ENCODE measurements at places on chromosomes 4 and X.
A peak's percentile ranks its signal among the peaks of the same experiment; 100 is the strongest.

GRCh38 chrX:153608806-153609205 is 9.9 kb upstream of the CCNQ start:
- DNase-seq, result no peak

- no peak for DNase-seq
Measured at GRCh38 chr4:76385974-76386373, 35.0 kb downstream of the CCDC158 start.

- DNase-seq, result no peak
Measured at GRCh38 chr4:1031956-1032795, 20.8 kb downstream of the FGFRL1 start.

- DNase-seq, result no peak
Measured at GRCh38 chr4:87540146-87541058, 11.2 kb upstream of the SPARCL1 start.

- no peak for DNase-seq
Measured at GRCh38 chr4:176149680-176150355, 45.6 kb downstream of the SPATA4 start.

GRCh38 chr4:73606465-73606974 is 13.7 kb downstream of the RASSF6 start:
- DNase-seq, result no peak

DNA sequence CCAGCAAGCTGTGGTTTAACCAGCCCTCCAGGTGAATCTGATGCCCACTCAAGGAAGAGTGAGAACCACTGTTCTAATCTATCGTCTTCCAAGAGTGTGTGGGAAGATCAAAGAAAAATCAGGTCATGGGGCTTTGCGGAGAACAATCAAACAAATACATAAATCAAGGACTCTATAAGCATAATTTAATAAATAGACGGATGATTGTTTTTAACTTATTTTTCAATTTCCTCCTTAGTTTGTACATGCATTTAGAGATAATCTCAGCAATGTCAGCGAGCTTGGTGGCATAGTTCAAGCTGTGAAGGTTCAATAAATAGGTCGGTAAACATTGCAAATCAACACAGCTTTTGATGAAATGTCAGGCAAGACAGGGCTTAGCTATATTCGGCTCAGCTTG is 84.9 kb downstream of the DMD start:
- no peak for DNase-seq

GRCh38 chr4:172892300-172892699 is 276.3 kb upstream of the GALNT7 start:
- no peak for DNase-seq

DNA sequence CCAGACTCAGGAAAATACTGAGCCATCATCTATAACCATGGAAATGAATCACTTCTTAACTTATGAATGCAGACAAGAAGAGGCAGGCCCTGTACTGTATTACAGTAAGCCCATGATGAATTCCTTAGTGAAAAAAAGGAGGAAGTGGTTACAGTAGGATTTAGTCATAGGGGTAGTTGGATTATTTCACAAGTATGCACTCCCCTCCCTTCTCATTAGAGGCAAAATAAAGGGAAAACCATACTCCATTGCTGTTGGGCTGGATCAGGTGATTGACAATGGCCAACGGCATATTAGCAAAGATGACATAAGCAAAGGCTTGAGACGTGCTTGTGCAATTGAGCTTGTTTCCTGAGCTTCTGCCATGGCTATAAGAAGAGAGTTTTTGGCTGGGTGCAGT is 181.1 kb upstream of the PRPS2 start:
- peak; percentile 35 for DNase-seq

DNA sequence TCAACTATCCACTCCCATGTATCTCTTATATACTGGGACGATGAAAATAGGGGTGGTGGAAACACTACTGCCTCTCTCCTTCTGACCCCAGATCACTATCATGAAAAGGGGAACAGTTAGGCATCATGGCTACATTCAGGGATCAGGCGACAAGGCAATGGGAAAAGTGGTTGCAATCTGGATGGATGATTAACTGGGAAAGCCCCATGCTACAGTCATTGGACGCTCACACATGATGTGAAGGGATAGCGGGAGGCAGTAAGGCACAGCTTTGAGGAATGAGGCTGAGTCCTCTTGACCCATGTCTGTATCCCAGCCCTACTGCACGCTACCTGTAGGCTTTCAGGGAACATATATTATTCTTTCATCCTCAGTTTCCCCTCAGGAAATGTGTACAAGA is 10.2 kb downstream of the GASK1B start:
- DNase-seq, result no peak

- DNase-seq, result no peak
Measured at GRCh38 chrX:15430584-15430983, 46.4 kb upstream of the VEGFD start.

- DNase-seq, result no peak
Measured at GRCh38 chr4:74948236-74948635, 15.3 kb downstream of the PARM1 start.

GRCh38 chr4:10095296-10095991 is 21.2 kb downstream of the WDR1 start:
- DNase-seq, result no peak

DNA sequence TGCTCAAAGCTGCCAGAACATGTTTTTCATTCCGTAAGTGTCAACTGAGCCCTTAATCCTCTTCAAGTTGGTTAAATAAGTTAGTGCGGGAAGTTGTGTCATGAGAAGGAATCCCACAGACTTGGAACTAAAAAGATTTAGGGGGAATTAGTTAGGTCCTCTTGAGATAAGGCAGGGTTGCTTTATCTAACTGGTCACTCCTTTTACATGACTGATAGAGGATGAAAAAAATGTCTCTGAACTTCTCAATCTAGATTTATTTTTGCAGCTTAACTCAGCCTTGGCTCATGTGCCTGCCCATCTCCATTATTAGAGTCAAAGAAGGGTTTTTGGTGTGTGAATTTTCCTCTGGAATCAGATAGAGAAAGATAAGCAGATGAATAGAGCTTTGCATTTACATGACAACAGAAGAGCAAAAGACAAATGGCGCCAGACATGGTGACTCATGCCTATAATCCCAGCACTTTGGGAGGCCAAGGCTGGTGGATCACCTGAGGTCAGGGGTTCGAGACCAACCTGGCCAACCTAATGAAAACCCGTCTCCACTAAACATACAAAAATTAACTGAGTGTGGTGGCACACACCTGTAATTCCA is 882.9 kb downstream of the RPA4 start:
- DNase-seq, result no peak

- DNase-seq, result peak; percentile 3
Measured at GRCh38 chr4:168021666-168022065, 70.7 kb upstream of the ANXA10 start.

GRCh38 chr4:112318239-112319142 is 21.3 kb downstream of the ALPK1 start:
- DNase-seq, result no peak

- DNase-seq, result peak; percentile 48
Measured at GRCh38 chr4:105990933-105991332, 95.7 kb downstream of the NPNT start.

GRCh38 chrX:114611018-114611619 is 27.2 kb downstream of the HTR2C start:
- DNase-seq, result no peak

GRCh38 chrX:145405012-145405411 is 157.7 kb downstream of the SPANXN1 start:
- DNase-seq, result no peak

DNA sequence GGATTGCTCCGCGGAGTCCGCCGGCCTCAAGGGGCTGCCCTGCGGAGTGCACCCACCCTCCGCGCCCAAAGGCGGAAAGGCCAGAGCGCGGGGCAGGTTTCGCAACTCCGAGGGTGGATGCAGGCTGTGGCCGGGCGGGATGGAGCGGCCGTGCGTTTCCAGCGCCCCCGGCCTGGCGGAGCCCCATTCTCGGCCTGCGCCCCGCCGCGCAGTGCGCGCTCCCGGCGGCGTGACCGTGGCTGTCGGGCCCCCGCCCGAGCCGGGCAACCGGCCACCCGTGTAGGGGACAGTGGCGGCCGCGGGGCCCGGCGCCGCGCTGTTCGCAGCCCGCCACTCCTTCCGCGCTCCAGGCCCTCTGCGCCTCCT is 331 bp downstream of the SETD7 start:
- DNase-seq, result no peak

- DNase-seq, result no peak
Measured at GRCh38 chr4:39544580-39545315, 17.5 kb upstream of the UGDH start.

- no peak for DNase-seq
Measured at GRCh38 chr4:73713650-73714049, 26.7 kb upstream of the CXCL8 start.

GRCh38 chrX:936979-937769 is 275.3 kb downstream of the CRLF2 start:
- DNase-seq, result no peak

GRCh38 chr4:39834269-39834668 is 136.3 kb downstream of the UBE2K start:
- no peak for DNase-seq

Measured in non-pigmented ciliary epithelial cell (primary cell).